ENCODE measurements at places on chromosomes 1 and 21.
A peak's percentile ranks its signal among the peaks of the same experiment; 100 is the strongest.

DNA sequence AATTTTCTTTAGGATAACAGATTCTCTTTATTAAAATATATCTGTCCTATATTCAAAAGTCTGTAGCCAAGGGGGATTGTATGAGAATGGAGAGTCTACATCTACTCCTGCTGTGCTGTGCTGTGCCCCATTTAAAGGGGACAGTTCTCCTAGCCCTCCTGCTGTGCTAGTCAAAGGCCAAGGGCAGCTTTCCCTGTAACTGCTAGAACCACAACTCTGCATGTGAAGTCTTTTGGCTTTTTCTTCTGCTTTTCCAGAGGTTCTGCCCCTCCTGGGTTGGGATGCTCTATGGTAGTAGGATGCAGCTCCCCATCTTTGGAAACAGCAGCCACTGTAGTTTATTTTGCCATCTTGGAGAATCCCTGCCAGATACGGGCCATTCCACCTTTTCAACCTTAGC lies 197.5 kb upstream of the JUN start:
- DNase-seq = no peak

DNA sequence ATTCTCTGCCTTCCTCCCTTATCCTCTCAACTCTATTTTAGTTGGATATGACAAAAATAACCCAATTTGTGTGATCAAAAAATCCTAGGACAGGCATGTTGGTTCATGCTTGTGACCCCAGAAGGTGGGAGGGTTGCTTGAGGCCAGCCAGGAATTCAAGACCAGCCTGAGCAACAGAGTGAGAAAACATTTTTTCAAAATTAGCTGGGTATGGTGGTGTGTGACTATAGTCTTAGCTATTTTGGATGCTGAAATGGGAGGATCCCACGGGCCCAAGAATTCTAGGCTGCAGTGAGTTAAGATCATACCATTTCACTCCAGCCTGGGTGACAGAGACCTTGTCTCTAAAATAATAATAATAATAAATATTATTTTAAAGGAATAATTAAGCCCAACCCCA lies 1383.1 kb upstream of the ADGRL2 start:
- no peak for DNase-seq

GRCh38 chr1:7471836-7472235 lies 299.3 kb upstream of the VAMP3 start:
- DNase-seq = no peak

GRCh38 chr1:89277725-89278124 lies 5.1 kb upstream of the GBP5 start:
- DNase-seq = no peak

- DNase-seq = no peak
Measured at GRCh38 chr1:93837961-93838360, 41.0 kb downstream of the DNTTIP2 start.

- DNase-seq = no peak
Measured at GRCh38 chr1:173408886-173409285, 68.2 kb upstream of the PRDX6 start.

DNA sequence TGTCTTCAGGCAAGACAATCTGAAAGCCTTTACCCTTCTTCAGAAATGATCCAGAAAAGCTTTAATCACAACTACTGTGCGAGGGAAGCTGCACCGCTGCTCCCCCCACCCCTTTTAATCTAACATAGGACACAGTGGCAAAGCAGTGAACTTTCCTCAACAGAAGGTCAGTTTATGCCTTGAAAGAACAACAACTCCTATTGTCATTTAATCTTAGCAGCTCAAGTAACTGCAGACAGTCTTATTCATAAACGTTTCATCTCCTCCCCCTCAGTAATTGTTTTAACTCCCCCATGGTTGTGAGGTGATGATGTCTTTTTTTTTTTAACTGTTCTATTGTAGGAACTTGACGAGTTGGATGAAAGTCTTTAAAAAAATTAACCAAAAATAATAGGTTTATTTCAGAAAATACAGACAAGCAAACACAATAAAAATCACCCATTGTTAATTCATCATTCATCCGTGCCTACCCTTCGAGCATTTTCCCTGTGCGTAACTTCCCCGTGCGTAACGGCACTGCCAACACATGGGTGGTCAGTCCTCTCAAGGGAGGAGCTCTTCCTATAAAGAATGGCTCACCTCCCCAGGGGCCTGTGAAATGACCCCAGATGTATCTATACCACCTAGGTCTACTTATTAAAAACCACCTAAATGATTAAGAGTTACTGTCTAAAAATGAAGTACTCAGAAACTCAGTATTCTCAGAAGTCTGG lies 3.3 kb upstream of the ADAR start:
- DNase-seq = no peak

- no peak for DNase-seq
Measured at GRCh38 chr21:45332981-45333582, 45.4 kb upstream of the POFUT2 start.

- no peak for DNase-seq
Measured at GRCh38 chr1:113759333-113760101, at the start of gene PHTF1. TSS of gene PHTF1 (minus strand) at chr1:113759486. CDS start at chr1:113758703, 783 bp downstream.

- no peak for DNase-seq
Measured at GRCh38 chr1:94039871-94040569, 80.9 kb downstream of the ABCA4 start.

GRCh38 chr1:202671399-202671798 lies 38.9 kb downstream of the SYT2 start:
- DNase-seq = no peak

DNA sequence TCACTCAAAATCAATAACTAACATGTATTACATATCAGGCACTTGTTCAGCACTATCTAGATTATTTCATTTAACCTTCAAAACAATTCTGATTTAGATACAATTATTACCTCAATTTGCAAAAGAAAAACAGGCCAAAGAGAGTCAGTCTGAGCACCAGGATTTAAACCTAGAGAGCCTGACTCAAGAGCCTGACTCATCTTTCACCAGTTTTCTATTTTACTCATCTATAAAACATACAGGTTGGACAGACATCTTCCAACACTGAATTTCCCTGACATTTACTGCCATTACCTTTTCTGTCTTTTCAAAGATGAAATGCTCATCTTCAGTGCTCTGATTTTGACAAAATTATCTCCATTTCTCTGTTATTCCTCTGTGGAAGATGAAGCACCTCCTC lies 116.5 kb downstream of the MRPL39 start:
- DNase-seq = no peak

- DNase-seq = peak; percentile 26
Measured at GRCh38 chr1:40315239-40315794, 1.8 kb downstream of the COL9A2 start.

- no peak for DNase-seq
Measured at GRCh38 chr1:61046434-61046833, 35.9 kb upstream of the NFIA start.

DNA sequence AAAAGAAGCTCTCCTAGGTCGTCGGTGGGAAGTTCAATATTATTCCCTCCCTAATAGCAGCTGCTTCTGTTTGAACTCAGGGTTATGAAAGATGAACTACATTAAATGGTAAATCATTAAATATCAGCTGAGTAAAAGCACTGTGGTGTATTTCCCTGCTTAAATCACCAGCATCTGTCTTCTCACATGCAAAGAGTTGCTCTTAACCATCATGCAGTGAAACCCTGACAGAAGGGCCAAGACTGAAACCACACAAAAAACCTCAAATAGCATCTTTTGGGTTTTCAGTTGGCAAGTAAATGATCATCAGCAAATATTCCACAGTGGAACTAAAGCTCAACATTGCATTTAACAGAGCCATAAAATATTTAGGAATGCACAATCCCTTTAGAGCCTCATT lies 380.0 kb upstream of the ADGRL2 start:
- DNase-seq = no peak

- no peak for DNase-seq
Measured at GRCh38 chr1:55582084-55582483, 366.9 kb upstream of the USP24 start.

- no peak for DNase-seq
Measured at GRCh38 chr1:29786195-29786594, 549.9 kb downstream of the PTPRU start.

- no peak for DNase-seq
Measured at GRCh38 chr1:28364888-28365287, 4.7 kb upstream of the PHACTR4 start.

DNA sequence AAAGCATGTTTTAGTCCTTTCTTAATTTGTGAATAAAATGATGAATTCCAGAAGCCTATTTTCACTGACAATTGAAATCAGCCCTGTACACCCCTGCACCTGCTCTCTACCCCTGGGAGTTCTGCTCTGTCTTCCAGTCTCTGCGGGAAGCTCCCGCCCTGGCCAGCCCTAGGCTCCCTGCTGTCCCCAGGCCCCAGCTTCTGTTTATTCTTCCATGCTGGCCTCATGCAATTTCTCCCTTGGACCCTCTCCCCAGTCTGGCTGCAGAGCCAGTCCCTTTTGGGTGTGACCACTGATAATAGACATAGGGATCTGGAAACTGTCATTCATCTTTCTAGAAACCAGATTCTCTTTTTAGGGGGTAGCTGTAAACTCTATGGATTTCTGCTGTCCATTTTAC lies 258.6 kb downstream of the GRIK3 start:
- no peak for DNase-seq

DNA sequence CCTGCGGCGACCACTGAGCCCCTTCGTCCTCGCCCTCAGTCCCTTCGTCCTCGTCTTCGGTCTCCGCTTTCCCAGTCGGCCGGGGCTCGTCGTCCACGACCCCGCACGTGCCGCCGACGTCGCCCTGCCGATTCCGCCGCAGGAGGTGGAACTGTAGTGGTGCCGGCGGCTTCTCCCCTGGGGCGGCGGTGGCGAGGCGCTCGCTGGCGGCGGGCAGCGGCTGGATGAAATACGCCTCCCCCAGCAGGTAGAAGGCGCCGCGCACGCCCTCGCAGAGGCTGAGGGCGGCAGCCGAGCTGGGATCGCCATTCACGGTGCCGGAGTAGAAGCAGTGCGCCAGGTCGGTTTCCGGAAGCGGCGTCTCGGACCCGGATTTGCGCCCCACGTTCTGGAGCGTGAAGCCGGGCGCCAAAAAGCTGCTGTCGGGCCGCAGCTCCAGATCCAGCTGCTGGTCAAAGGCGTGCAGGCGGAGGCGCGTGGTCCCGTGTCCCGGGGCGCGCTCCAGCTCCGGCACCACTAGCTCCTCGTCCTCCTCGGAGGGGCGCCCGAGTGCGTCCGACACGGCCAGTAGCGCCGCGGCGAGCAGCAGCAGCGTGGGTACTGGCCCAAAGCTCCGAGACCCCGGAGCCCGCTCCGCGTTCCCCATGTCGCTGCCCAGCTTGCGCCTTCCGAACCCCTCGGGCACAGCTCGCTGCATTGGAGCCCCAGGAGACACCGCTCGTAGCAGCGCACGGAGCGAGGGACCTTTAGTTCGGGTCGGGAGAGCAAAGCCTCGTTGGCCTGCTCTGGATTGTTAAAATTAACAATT lies 747 bp downstream of the ADAMTS1 start:
- peak; percentile 65 for DNase-seq

- no peak for DNase-seq
Measured at GRCh38 chr1:30745834-30746208, 11.8 kb downstream of the LAPTM5 start.

GRCh38 chr1:1890506-1891348 lies at the start of gene GNB1:
TSS of gene GNB1 (minus strand) at chr1:1891087. CDS start at chr1:1825453, 65,634 bp downstream.
- peak; percentile 68 for DNase-seq

DNA sequence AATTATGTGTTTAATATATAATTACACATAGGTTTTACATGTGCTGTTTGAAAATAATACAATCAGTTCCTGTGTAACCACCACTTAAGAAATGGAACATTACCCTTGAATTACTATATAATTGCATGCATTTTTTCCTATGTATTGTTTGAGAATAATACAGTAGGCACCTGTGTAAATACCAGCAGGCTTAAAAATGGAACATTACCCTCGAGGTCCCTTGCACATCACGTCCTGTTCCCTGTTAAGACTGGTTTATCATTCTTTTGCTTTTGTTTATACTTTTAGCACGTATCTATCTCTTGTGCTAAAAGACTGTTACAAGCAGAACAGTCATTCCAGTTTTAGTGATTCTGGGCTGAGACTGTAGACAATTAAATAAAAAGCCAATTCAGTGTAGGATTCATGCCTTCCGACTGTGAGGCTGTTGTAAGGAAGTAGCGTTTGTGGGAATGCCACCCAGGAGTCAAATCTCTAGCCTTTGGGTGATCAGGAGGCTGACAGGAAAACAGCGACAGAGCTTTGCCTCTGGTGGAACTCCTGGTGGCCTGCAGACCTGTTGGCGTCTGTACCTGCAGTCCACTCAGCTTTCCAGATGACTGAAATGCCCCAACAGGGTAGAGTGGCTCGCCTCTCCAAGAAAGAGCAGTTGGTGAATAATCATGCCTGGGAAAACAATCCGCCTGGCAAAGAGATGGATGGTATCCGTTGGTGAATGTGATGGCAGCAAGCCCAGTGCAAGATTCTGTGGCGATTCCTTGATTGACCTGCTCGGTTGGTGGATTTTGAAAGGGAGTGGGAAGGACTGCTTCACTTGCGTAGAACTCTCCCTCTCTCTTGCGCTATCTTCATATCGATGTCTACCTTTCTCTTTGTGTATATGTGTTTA lies 58.0 kb downstream of the DISC1 start:
- DNase-seq = no peak

DNA sequence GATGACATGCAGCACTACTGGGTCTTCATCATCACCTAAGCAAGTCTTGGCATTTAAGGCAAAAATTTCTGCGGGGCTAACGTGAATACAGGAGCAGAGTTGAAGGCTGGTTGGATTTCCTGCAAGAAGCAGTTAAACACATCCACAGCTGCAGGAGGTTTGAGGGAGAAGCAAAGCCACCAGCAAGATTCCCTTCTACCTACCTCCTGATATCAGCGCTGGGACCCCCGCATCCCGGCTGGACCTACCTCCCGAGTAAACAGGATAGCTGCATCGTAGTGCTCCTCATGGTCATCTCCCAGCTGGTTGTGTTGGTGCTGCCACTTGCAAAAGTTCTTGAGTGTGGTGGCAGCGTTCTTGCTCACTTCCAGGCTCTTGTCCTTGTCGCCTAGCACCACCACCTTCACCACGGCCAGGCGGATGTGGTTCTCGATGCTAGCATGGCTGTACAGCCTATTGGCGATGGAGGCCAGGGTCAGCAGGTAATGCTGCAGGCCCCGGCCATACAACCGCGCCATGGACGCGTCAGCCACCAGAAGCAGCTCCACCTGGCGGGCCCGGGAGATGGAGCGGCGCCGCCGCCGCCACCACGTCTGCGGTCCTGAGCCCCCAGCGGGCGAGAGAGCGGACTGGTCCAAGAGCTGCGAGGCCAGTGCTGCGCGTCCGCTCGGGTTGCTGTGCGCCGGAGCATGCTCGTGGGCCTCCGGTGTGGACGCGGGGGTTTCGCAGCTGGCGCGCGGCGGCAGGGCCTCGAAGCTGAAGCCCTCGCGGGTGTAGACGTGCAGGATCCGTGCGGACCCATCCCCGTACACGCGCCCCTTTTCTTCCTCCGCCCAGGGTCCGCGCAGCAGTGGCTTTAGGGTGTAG lies 1.6 kb downstream of the ADAMTS5 start:
- no peak for DNase-seq

GRCh38 chr21:14453339-14454015 lies 70.5 kb upstream of the HSPA13 start:
- DNase-seq = no peak

- DNase-seq = no peak
Measured at GRCh38 chr1:201069636-201070035, 42.6 kb downstream of the CACNA1S start.

Measured in GOT3 (cell line).